NCI-H187 treated with DMSO at 0.1 percent for 48 hours (cell line): ENCODE measurements at places on chromosomes 5 and 9.

- DNase-seq: no peak
Measured at GRCh38 chr5:169265888-169266287, 35.1 kb downstream of the SLIT3 start.

GRCh38 chr9:130172161-130172857 lies at the start of gene NCS1:
Gene NCS1 (plus strand): TSS chr9:130172404. CDS start chr9:130172664, 260 bp downstream.
- DNase-seq: no peak

DNA sequence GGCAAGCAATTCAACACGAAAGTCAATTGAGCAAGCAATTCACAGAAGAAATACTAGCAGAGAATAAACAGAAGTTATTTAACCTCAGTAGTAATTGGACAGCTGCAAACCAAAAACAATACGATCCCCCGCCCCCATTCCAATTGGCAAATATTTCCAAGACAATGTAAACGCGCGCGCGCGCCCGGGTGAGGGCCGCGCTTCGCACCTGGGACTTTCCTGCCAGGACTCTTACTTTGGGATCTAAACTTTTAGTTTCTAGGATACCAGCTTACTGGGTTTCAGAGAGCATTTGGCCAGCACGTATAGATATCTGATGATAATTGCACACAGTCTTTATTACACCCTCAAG lies 8.6 kb downstream of the RUFY1 start:
- DNase-seq: no peak

GRCh38 chr5:55484531-55484930 lies 50.2 kb downstream of the PLPP1 start:
- no peak for DNase-seq

DNA sequence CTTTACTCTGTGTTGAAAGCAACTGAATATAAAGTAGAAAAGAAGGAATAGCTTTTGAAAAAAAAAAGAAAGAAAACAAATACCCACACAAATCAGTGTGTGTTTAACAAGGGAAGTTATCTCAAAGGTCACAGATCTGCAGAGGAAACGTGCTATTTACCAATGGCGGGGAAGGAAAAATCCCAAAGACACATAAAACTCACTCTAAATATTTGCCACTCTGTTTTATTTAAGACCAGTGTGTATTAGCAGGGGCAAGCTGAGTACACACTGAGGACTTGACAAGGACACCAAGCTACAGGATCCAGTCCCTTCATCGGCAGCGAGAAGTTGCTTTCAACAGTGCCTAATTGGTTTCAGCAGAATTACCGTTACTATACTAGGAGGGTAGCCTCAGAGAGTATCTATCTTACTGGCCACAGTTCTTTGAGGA lies 252.5 kb downstream of the DEPDC1B start:
- no peak for DNase-seq

DNA sequence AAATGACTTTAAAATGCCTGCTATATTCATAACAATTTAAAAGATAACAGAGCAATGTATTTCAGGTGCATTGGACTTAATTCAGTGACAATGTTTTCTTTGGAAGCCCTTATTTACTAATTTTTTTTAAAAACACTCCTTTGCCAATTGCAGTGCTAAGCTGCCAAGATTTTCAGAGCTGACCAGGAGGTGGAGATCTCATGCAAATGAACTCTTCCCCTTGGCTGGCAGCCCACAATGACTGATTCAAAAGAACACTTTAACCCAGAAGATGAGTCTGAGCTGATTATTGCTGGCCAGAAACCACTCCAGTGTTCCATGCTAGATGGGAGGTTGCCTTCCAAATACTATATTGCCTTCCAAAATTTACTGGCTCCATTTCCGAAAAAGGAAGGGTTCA lies 128.3 kb upstream of the CCNH start:
- no peak for DNase-seq

DNA sequence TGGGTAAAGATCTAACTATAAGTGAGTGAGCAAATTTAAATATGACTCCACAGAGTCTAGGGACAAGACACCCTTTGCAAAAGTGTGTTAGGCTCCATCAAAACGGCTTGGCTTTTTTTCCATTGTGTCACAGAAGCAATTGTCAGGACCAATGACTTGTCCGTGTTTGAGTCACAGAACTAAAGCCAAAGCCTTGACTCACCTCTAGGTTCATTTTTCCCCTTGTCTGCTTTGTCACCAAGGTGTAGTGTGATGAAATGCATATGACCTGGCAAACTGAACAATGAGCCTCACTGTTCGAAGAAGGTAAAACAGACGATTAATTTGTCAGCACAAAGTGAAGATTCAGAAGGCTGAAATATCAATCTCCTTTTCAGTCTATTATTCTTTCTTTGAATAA lies 331.0 kb downstream of the GLIS3 start:
- no peak for DNase-seq

DNA sequence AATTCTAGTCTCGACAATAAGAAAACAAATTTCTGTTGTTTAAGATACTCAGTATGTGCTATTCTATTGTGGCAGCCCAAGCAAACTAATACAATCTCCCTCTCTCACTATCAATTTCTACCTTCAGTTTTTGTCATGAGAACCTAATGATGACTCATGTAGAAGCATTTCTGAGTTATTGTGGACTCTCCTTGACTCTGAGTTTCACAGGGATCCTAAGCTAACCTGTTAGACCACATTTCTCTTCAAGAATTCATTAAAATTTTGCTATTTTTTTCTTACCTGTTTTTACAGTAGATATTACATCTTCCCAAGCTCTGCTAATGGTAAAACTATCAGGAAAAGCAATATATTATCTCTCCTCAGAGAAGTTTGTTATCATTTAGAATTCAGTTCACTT lies 599.1 kb upstream of the TYRP1 start:
- DNase-seq: no peak

DNA sequence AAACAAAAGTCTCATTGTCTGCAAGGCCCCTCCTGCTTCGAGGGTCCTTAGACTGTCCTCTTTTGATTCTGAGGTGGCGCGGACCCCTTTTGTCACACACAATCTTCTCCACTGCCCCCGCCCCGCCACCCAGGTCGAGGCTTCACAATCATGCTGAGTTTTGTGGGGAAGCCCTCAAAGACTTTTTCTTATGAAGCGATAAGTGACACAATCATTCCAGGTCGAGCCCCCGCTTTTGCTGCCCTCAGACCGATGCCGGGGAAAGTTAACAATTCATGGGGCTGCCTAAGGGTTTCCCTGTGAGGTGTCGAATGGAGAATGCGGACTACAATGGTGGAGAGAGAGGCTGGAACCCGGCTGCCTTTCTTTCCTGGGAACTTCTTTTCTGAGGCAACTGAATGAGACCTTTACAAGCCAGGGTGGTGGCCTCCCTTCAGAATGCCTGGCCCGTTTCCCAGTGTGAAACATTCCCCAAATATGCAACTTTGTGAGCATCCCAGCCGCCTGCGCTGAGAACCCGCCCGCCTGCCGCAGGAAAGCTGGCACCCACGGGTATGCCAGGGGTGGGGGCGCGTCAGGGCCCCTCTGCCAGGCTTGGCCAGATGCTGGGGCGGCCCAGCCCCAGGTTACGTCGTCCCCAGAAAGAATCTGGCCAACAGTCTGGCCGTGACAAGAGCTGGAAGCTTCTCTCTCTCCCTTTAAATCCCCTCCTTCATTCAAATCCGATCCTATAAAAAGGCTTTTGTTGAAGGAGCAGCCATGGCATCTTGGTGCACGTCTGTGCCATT lies 71.9 kb downstream of the MAP1B start:
- no peak for DNase-seq

- DNase-seq: no peak
Measured at GRCh38 chr5:81006231-81006630, 46.1 kb downstream of the RASGRF2 start.

GRCh38 chr9:126000731-126001580 lies 253.8 kb downstream of the PBX3 start:
- DNase-seq: no peak

- DNase-seq: no peak
Measured at GRCh38 chr9:130847306-130848217, 12.5 kb downstream of the ABL1 start.

GRCh38 chr9:3898461-3899218 lies 372.8 kb upstream of the RFX3 start:
- no peak for DNase-seq
